ENCODE measurements at places on chromosomes 3 and 15.

GRCh38 chr15:90001062-90001682 is at the start of gene ZNF710:
Gene ZNF710, plus strand, starts transcription at chr15:90001324. Its CDS starts 65,814 bp downstream, at chr15:90067138.
- DNase-seq, result peak; percentile 35

DNA sequence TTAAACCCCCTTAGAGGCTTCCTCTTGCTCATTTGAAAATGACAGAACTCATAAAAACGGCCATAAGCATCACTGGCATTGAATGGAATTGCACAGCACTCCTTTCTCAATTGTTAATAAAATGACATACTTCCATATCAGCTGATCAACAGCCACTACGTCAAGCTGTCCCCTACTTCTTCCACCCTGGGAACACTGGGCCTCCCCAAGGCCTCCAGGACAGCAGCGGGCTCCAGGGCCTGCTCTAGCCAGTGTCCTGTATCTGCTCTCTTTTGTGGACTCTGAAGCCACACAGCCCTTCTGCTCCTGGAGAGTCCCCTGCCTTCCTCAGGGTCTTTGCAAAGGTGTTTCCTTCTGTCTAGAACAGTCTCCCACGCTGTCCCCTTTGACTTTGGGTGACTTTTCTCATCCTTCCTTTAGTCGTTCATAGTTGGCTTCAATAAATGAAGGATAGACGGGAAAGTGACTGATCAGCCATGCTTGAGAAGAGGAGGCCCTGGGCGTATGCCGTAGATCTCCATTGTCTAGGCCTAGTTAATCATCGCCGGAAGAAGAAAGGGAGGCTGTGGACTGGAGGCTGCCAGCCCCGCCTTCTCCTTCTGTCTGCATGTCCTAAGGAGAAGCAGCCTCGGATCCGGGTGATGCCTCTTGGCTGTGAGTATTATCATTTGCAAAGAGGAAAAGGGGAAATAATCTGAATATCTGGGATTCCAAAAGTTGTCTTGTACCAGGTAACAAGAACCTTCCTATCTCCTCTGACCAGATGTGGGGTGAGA is 4.7 kb upstream of the THSD4 start:
- DNase-seq, result no peak

- DNase-seq, result no peak
Measured at GRCh38 chr3:178850450-178851190, 221.0 kb downstream of the ZMAT3 start.

DNA sequence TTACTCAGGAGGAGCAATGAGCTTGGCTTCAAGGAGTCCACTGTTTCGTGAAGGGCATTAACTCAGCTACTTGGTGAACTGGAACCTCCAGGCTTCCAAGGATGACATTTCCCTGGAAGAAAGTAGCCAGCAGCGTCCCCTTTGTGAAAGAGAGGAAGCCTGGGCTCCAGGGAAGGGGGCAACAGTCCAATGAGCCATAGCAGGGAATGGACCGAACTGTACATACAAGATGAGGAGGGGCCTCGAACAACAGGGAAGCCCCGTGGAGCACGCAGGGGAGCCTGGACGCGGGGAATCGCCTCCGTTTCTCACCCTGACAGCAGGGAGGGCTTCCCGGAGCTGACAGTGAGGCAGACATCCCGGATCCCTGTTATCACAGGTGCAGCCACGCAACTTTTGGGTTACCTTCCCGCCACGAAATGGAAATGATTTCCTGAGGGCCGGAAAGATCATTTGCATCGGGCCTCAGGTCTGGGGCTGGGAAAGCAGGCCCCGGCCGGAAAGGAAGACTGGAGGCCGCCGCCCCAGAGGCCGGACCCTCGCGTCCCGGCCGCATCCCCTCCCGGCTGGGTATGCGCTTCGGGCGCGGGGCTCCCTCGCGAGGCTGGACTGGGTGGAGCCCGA is 475 bp upstream of the SPINT1 start:
- no peak for DNase-seq

GRCh38 chr15:89097313-89097712 is 9.1 kb downstream of the ABHD2 start:
- no peak for DNase-seq
